GM23248 (cell line): ENCODE measurements at places on chromosomes 11 and 22. TPM values are rescaled to one million over a fixed set of nuclear protein-coding genes. Genes with fewer than 3 reads are reported as not detected.

Gene DDX25
- not detected in 2 replicates for total RNA-seq

Gene NLRP14
- not detected in 2 replicates for total RNA-seq

Gene FAM118A
- 5.2 and 11.1 TPM in 2 replicates for total RNA-seq

Gene MPPED2
- total RNA-seq = not detected in 2 replicates

GRCh38 chr11:80239217-80239616, 798.4 kb upstream of the TENM4 start:
- no peak for DNase-seq

- peak; percentile 55 for DNase-seq
Observed at GRCh38 chr11:17921659-17922415, 91.0 kb downstream of the SERGEF start.

- DNase-seq = peak; percentile 93
Observed at GRCh38 chr11:20367313-20367948, 3.9 kb downstream of the HTATIP2 start.

DNA sequence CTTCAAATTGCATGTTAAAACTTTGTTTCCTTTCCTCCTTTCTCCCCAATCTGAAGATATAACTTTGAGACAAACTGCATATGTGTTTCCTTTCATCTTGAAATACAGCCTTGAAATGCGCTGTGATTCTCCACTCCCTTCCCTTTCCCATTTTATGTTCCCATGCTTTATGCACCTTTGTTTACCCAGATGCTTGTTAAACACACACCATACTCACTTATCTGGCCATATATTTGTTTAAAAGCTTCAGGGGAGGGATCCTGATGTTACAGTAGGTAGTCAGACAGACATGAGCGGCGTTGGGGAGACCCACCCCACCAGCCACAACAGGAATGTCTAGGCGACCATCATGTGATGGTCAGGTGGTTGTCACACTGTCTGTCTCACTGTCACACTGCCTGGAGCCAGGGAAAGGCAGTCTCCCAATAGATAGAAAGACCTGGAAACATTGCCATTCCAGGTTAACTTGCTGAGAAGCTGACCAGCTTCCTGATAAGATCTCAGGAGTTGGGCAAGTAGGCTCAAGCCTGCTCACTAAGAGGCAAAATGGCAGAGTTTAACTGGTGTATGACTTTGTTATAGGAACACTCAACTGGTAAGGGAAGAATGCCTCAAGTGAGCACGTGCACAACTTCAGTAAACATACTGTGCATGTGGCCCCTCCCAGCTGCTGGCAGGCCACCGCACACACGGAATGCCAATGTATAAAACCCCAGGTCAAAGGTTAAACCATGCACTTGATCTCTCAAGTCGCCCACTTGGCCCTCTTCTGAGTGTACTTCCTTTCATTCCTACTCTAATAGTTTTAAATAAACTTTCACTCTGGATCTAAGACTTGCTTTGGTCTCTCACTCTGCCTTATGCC, 23.5 kb upstream of the MSANTD2 start:
- DNase-seq = no peak

GRCh38 chr11:17431139-17431538, 42.7 kb upstream of the KCNJ11 start:
- DNase-seq = no peak

Gene NXPE1
- not detected in 2 replicates for total RNA-seq

Gene ROBO4
- 0.51 and 1.3 TPM in 2 replicates for total RNA-seq

DNA sequence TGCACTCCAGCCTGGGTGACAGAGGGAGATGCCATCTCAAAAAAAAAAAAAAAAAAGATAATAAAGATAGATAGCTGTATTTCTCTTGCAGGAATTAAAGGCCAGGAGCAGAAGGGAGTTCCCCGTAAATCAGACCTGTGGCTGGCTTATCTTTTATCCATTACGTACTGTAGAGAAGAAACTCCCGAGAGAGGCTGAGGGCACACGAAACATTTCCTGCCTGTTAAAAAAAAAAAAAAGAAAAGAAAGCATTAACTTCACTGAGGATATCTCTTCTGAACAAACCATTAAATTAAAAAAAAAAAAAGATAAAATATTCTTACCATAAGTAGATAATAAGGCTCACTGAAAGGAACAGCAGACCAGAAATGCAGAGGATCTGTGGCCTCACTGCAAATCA, 22.5 kb downstream of the P4HA3 start:
- no peak for DNase-seq

GRCh38 chr22:44422746-44423380, 75.2 kb downstream of the RTL6 start:
- DNase-seq = no peak

- no peak for DNase-seq
Observed at GRCh38 chr11:79902493-79902892, 461.7 kb upstream of the TENM4 start.

GRCh38 chr11:123707206-123707605, 34.3 kb downstream of the ZNF202 start:
- DNase-seq = no peak

DNA sequence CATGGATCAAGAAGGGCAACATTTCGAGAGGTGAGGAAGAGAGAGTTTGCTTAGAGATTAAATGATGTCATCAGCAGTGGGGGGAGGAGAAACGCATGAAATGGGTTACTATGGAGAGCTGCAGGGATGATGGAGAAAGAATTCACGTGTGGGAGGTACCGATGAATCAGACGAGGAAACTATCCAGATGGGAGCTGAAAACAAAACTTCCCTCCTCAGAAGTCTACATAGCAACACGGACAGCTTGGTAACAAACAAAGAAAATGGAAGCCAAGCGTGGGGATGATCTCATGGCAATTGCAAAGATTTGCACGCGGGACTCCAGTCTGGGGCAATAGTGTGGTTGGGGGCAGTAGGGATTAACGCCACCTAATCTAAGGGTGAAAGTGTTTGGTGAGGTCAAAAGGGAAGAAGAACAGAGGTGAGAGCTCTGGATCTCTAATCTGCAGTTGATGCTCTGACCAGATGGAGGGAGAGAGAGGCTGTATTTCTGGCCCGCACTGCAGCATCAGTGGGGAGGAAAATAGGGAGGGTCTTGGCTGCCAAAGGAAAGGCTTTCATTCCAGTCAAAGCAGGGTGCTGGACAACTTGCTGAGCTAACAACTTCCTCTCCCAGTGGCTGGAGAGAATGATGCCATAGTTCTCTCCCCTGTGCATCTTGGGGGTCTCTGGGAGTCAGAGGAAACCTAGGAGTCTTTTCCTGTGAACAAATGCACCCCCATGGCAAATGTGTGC, 43.4 kb upstream of the CSNK2A3 start:
- DNase-seq = peak; percentile 98

Gene KCTD14
- total RNA-seq = 0.63 and 1.4 TPM in 2 replicates

Gene PLAAT5
- total RNA-seq = not detected in 2 replicates

Gene IGLL5
- not detected in 2 replicates for total RNA-seq

GRCh38 chr22:37371491-37371890, 55.8 kb downstream of the ELFN2 start:
- no peak for DNase-seq
